ENCODE measurements at places on chromosomes 6 and 20.

DNA sequence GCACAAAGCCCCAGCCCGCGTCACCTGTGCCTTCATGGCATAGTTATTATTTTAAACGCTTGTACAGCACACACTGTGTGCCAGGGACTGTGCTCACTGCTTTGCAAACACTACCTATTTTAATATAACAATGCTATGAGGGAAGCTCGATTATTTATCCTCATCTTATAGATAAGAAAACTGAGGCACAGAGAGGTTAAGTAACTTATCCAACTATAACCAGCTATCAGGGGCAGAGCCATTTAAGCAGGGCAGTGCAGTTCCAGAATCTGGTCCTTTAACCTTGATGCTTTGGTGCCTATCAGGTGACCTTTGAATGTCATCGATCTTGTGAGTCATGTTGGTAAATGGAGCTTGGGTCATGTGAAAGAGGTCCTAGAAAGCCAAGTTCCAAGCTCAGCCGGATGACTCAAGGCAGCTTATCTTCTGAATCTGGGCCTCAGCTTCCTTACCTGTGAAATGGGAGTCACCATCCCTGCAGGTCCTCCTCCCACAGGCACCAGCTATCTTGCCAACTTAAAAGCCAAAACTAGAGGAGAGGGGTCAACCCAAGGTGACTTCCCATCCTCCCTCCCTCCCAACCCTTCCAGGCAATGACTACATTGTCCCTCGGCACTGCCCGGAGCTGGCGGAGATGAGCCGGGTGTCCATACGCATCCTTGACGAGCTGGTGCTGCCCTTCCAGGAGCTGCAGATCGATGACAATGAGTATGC lies 56.4 kb upstream of the TTPAL start:
- no peak for DNase-seq

- DNase-seq, result no peak
Observed at GRCh38 chr20:25083773-25084625, 2.1 kb upstream of the VSX1 start.

DNA sequence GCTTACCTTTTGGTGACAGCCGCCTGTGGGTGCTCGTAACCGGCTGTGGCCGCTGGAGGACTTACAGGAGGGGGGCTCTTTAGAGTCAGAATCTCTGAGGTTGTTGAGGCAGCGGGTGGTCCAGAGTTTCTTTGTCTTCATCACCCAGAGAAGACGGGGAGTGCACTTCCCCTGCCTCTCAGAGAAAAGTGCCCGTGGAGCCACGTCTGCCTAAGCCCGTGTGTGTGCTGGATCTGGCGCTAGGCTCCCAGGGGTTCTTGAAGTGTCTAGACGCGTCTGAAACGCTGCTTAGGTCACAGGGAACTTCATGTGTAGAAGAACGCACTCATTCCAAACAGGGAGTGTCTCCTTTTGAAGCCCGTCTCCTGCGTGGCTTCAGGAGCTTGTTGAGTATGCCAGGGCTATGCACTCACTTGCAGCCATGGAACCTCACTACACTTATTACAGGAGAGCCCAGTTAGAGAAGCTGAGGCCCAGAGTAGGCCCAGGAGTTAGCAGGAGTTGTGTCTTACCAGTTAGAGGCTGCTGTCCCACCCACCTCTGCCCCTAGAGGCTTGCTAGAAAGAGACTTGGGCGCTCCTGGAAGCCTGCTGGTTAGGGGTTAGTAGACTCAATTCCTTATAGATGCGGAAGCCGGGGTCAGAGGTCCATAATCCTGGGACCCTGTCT lies 1.3 kb downstream of the LSM14B start:
- DNase-seq, result no peak

- no peak for DNase-seq
Observed at GRCh38 chr6:99810942-99811620, 182.9 kb downstream of the MCHR2 start.

GRCh38 chr6:112744827-112745226 lies 397.7 kb downstream of the RFPL4B start:
- no peak for DNase-seq

DNA sequence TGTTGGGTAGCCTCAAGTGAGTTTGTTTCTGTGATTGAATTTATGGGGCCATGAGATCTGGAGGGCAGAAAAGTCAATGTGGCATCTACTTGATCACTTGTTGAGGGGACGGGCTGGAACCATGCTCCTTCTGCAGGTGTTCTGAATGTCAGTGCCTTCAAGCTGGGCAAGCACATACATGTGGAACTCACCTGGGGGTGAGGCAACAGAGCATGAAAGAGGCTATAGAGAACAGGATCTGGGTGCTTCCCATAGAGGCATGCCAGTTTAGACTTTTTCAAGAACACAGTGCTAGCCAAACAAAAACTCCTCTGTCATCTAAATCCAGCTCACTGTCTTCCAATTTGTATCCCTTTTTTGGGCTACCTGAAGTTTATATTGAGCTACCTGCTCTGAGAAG lies 77.8 kb upstream of the SLC35B3 start:
- DNase-seq, result no peak

DNA sequence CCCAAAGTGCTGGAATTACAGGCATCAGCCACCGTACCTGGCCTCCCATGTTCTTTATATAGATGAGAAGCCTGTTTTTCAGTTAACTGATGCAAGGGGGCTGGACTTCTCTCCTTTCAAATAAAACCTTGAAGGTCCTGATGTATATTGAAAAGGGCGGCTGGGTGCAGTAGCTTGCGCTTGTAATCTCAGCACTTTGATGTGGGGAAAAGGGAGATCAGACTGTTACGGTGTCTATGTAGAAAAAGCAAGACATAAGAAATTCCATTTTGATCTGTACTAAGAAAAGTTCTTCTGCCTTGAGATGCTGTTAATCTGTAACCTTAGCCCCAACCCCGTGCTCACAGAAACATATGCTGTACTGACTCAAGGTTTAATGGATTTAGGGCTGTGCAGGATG lies 16.1 kb upstream of the SAMHD1 start:
- DNase-seq, result no peak

- peak; percentile 80 for DNase-seq
Observed at GRCh38 chr6:13375360-13375878, 47.1 kb upstream of the TBC1D7 start.

DNA sequence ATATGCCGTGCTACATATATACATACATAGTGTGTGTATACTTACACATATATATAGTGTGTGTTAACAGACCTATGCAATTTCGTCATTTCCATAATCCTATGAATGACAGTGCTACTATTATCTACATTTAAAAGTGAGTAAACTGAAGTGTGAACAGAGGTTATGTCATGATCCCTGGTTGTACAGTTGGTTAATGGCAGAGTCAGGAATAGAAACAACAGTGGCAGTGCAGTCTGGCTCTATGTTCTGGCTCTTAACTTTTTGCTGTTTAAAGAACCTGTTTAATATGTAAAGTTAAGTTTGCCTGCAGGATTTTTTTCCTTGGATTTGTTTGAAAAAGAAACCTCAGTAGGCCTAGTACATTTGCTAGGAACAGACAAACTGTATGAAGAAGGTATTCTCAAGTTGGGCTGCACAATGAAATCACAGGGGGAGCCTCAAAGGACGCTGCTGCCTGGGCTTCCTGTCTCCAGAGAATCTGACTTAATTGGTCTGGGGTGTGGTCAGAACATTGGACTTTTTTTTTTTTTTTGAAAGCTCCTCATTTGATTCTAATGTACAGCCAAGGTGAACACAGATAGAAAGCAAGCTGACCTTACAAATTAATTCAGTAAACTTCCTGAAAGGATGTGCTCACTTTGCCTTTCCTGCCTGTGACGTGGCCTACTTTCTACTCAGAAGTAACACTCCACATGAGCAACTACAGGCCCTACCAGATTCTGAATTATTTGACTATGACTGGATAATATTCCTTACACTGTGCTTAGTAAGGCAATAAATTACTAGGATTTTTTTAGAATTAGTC lies 29.4 kb downstream of the PLCB1 start:
- peak; percentile 10 for DNase-seq

DNA sequence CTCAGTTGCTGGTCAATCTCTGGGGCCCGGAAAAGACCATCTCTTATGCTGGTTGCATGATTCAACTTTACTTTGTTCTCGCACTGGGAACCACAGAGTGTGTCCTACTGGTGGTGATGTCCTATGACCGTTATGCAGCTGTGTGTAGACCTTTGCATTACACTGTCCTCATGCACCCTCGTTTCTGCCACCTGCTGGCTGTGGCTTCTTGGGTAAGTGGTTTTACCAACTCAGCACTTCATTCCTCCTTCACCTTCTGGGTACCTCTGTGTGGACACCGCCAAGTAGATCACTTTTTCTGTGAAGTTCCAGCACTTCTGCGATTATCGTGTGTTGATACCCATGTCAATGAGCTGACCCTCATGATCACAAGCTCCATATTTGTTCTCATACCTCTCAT lies 4.3 kb downstream of the OR2J3 start:
- DNase-seq, result peak; percentile 0

DNA sequence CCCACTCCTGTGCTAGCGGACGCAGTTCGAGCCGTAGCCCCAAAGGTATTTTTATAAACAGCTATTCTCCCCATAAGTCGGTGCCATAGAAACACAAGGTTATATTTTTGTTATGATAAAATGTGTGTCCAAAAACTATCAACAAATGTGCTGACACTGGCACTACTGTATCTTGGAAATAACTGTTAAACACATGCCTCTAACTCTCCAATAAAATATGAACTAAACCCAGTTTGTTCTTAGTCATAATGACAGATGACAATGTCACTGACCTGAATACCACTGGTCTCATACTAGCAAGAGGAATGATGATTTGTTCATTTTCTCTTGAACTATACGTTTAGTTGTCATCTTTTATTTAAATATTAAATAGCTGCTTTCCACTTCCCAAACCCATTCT lies 51.4 kb upstream of the NUP153 start:
- DNase-seq, result no peak

GRCh38 chr6:150857062-150857944 lies 8.2 kb upstream of the MTHFD1L start:
- DNase-seq, result no peak
